Left lobe of liver (tissue), 2 donors: ENCODE measurements at places on chromosomes 11 and 22. TPM values are rescaled to one million over a fixed set of nuclear protein-coding genes. Genes with fewer than 3 reads are reported as not detected.

The MUC2 gene
- total RNA-seq: 0.38 TPM

The RTN4R gene
- total RNA-seq: 10.9 TPM

GRCh38 chr11:44775366-44775984 is 48.7 kb downstream of the TSPAN18 start:
- DNase-seq: peak; percentile 66

GRCh38 chr11:48134221-48134922 is 82.2 kb upstream of the OR4B1 start:
- DNase-seq: no peak

- no peak for DNase-seq
These were observed 68.8 kb downstream of the SNX19 start for GRCh38 chr11:130847517-130847916.

DNA sequence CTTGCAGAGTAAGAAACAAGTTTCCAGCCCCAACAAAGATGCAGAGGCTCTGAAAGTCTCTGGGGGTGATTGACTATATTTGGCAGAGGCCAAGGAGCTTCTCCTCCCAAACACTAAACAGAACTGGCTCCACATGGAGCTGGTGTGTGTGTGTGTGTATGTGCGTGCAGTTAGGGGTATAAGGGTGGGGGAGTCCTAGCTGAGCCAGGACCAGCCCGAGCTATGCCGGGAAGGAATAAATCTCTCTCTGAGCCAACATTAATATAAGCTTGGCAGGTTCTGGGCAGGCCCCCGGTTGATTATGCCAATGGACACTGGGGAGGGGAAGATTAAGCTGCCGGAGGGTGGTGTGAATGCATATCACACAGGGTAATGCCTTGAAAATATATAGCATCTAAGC is 324.2 kb downstream of the MIAT start:
- no peak for DNase-seq

- DNase-seq: peak; percentile 58
These were observed 3.7 kb downstream of the PDGFB start for GRCh38 chr22:39240831-39241793.

GRCh38 chr11:101401245-101401644 is 182.6 kb downstream of the TRPC6 start:
- no peak for DNase-seq
